Karpas-422 (cell line): ENCODE measurements at places on chromosomes 5 and 9. TPM values are rescaled to one million over a fixed set of nuclear protein-coding genes. Genes with fewer than 3 reads are reported as not detected.

- H3K27ac ChIP-seq, result no peak overlapping the region
- no peaks in the 10 kb centered on the region for H3K4me1 ChIP-seq
- no peaks in the 10 kb centered on the region for H3K36me3 ChIP-seq
Observed at GRCh38 chr9:75229605-75230332, 141.5 kb downstream of the OSTF1 start.

Gene SLC1A1
- not detected in 2 replicates for total RNA-seq

GRCh38 chr9:128484686-128485413 is 19.7 kb upstream of the GLE1 start:
- no peaks in the 10 kb centered on the region for H3K27me3 ChIP-seq
- no peak overlapping the region for H3K27ac ChIP-seq
- DNase-seq, result no peak

Gene PPP3R2
- total RNA-seq, result not detected in 2 replicates

DNA sequence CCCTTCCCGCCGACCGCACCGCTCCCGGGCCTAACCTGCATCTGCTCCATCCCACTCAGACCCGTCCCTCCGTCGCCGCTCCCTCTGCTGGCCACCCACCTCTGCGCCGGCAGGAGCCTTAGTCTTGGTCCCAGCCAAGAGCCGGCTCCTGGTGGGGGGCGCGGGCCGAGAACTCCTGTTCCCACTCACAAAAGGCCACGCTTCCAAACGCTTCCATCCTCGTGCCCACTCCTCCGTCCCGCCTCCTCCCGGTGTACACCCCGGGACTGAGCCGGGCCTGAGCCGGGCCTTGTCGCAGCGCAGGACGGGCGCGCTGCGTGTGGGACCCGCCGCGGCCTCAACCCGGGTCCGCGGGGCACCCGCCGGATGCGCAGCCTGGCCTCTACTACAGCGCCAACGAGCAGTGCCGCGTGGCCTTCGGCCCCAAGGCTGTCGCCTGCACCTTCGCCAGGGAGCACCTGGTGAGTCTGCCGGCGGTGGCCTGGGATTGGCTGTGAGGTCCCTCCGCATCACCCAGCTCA is 7.5 kb downstream of the ADAMTS13 start:
- no peak for DNase-seq
- H3K27ac ChIP-seq, result no peak overlapping the region
- no peaks in the 10 kb centered on the region for H3K4me1 ChIP-seq
- no peaks in the 10 kb centered on the region for H3K27me3 ChIP-seq

DNA sequence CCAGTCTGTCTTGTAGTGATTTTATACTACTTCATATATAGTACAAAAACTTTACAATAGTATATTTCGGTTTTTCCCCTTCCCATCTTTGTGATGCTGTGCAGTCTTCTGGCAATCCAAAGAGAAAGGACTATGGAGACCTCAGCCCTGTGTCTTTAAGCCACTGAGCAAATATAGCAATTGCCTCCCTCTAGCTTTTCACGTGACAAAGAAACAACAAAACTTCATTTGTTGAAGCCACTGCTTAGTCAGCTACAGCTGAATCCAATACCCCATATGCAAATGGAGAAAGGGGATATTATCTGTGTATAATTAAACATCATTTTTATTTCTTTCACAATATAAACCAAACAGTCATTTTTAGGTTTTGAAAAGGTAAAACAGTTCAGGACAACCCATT is 142.8 kb upstream of the STK32A start:
- no peaks in the 10 kb centered on the region for H3K4me1 ChIP-seq
- no peak for DNase-seq
- no peaks in the 10 kb centered on the region for H3K36me3 ChIP-seq
- no peak overlapping the region for H3K4me3 ChIP-seq
- H3K27me3 ChIP-seq, result 0 out of 2 replicates have a peak, but pooled peaks cover 5% of the 10 kb centered on the region

DNA sequence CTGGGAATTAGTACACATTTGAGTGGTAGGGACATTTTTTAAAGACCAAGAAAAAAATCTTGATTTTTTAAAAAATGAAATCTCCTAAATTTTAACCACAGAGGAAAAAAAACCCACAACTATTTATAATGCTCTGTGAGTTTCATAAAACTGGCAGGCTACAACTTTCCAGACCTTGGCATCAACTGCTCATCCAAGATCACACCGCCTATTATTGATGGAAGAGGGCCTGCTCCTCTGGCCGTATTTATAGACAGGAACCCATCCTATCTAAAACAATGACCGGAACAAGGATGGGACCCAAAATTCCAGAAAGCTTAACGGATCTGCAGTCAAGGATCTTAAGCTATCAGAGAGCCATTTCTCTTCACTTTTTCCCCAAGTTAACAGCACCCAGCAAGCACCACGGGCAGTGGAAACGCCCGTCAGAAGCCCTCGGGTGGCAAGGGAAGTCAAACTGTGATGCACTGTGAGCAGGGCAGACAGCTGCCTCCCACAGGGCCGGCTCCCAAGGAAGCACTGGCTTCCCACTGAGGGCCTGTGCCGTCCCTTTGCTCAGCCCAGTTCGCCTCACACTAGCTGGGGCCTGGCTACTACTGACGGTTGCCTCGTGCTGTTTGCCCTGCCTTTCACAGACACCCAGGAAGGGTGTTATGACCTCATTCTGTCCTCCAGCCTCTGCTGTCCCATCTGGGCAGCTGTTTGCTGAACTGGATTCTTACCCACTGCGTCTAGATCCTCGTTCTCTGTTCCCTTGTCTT is 62.8 kb downstream of the CDC14B start:
- no peak overlapping the region for H3K4me3 ChIP-seq
- no peaks in the 10 kb centered on the region for H3K4me1 ChIP-seq
- H3K27me3 ChIP-seq, result no peaks in the 10 kb centered on the region
- DNase-seq, result no peak
- H3K27ac ChIP-seq, result no peak overlapping the region

Gene RXRA
- total RNA-seq, result not detected in 2 replicates

DNA sequence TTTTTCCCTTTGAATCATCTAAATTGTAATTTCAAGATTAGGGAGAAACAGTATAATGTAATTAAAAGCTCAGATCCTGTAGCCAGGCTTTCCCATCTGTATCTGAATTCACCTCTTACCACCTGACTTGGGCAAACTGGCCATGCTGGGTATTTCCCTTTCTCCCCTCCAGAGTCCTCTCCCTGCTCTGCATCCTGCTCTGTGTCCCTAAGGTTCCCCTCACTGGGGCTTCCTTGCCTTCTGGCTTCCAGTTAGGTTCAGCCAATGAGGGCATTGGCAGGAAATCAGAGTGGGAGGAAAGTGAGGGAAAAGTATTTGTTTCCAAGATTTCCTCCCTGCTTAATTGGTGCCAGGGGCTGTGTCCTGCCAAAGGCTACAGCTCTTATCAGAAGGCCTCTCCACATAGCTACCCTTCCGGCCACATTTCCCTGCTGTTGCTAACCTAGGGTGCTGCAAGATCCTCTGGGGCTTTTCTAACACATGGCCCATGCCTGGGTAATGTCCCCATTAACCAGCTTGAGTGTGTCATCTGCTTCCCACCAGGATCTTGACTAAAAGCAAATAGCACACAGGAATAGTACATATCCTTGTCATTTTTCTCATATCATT is 51.0 kb upstream of the MPDZ start:
- H3K36me3 ChIP-seq, result no peaks in the 10 kb centered on the region
- H3K27me3 ChIP-seq, result no peaks in the 10 kb centered on the region
- no peak for DNase-seq
- no peak overlapping the region for H3K27ac ChIP-seq
